GM12878 (cell line): ENCODE measurements at places on chromosomes 16 and 17.

DNA sequence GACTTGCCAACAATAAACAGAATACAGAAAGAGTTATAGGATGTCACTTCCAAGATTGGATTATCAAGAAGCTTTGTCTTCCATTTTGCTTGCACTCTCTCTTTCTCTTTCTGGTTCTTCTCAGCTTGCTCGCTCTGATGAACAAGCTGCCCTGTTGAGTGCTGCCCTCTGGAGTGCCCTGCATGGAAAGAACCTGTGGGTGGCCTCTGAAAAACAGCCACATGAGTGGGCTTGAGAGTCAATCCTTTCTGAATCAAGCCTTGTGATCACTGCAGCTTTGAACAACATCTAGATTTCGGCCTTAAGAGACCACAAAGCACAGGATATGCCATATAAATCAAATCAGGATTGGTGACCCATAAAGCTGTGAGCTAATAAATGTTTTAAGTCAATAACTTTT, 185.1 kb downstream of the KIF2B start:
- DNase-seq, result no peak
- H3K4me3 ChIP-seq, result no peak overlapping the region
- no peaks in the 10 kb centered on the region for H3K4me1 ChIP-seq
- H3K27ac ChIP-seq, result no peak overlapping the region

GRCh38 chr16:71526111-71526631, at the start of gene CHST4:
TSS of gene CHST4 (plus strand) at chr16:71526426. CDS start at chr16:71536678, 10,252 bp downstream.
- no peaks in the 10 kb centered on the region for H3K36me3 ChIP-seq
- H3K27me3 ChIP-seq, result no peaks in the 10 kb centered on the region; the same call in 1 of the 2 replicates
- DNase-seq, result no peak

- H3K4me3 ChIP-seq, result no peak overlapping the region
- no peak for DNase-seq
- peaks cover 5% of the 10 kb centered on the region; the same call in 1 of the 2 replicates for H3K36me3 ChIP-seq
- peaks cover 29% of the 10 kb centered on the region for H3K4me1 ChIP-seq
- no peak overlapping the region for H3K27ac ChIP-seq
Measured at GRCh38 chr17:8163978-8164814, 1.4 kb upstream of the VAMP2 start.

- no peak overlapping the region for H3K4me3 ChIP-seq
- H3K27ac ChIP-seq, result no peak overlapping the region
- no peak for DNase-seq
- peaks cover 7% of the 10 kb centered on the region for H3K4me1 ChIP-seq
Measured at GRCh38 chr16:29784157-29784556, 6.1 kb downstream of the ZG16 start.

- H3K4me3 ChIP-seq, result no peak overlapping the region
- H3K27me3 ChIP-seq, result no peaks in the 10 kb centered on the region
- H3K4me1 ChIP-seq, result no peaks in the 10 kb centered on the region
- no peak for DNase-seq
- no peaks in the 10 kb centered on the region; the same call in 1 of the 2 replicates for H3K36me3 ChIP-seq
Measured at GRCh38 chr17:80948019-80948975, 43.3 kb upstream of the CHMP6 start.

DNA sequence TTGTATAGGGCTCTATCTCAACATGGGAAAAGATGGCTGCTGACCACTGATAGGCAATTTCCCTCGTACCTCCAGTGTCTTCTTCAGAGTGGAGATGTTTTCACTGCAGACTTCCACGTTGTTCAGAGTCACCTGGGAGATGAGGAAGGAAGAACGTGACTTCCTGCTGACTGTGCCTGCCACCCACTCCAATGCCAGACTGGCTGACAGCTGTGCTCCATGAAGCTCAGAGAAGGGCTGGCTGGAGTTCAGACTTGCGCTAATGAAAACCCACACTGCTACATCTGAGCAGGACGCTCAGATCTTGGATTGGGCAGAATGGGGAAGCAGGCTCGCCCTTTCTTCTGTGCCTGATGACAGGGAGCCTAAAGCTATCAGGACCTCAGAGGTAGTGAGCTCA, 33.1 kb downstream of the COG4 start:
- DNase-seq, result no peak
- no peak overlapping the region for H3K27ac ChIP-seq
- H3K4me1 ChIP-seq, result no peaks in the 10 kb centered on the region
- H3K27me3 ChIP-seq, result no peaks in the 10 kb centered on the region

DNA sequence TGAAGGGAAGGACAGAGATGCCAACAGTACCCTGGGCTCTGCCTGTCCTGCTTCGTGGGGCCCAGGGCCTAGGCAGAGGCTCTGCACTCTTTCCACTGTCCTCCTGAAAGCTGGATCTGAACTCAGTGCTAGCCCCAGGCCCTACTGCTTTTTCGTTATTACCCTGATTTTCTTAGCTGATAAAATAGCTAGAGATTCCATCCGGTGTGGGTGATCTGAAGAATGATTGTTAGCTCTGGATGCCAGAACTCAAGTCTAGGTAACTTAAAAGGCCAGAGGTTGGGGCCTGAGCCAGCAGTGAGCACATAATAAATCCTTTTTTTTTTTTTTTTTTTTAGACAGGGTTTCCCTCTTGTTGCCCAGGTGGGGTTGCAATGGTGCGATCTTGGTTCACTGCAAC, 1.8 kb upstream of the MYBBP1A start:
- no peak for DNase-seq
- no peak overlapping the region for H3K4me3 ChIP-seq
- H3K36me3 ChIP-seq, result peaks cover 4% of the 10 kb centered on the region
- no peaks in the 10 kb centered on the region for H3K27me3 ChIP-seq

DNA sequence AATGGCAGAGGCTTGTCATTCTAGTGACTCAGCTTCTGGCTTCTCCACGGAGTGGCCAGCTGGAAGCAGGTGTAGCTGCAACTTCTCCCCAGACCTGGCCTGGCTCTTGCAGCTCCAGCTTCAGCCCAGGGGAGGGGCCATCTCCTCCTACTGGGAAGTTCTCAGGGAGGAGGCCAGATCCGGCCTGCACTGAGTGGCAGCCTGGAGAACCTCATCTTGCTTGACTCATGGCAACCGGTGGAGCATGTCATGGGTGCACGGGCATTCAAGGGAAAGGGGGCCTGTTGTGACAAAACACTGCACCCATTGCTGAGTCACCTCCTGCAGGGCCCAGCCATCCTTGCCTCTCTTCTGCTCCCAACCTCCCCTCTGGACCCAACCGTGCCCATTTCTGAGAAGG, 273.9 kb upstream of the MAF start:
- H3K27me3 ChIP-seq, result no peaks in the 10 kb centered on the region
- peaks cover 22% of the 10 kb centered on the region for H3K4me1 ChIP-seq
- no peaks in the 10 kb centered on the region for H3K36me3 ChIP-seq
- DNase-seq, result no peak
- H3K27ac ChIP-seq, result no peak overlapping the region

GRCh38 chr16:87200637-87201036, 116.6 kb downstream of the C16orf95 start:
- H3K27ac ChIP-seq, result no peak overlapping the region
- no peak for DNase-seq
- no peak overlapping the region for H3K4me3 ChIP-seq
- H3K36me3 ChIP-seq, result no peaks in the 10 kb centered on the region
